ENCODE measurements at places on chromosomes 16 and 17.

- no peak for DNase-seq
Measured at GRCh38 chr16:78324649-78325285, 225.3 kb downstream of the WWOX start.

DNA sequence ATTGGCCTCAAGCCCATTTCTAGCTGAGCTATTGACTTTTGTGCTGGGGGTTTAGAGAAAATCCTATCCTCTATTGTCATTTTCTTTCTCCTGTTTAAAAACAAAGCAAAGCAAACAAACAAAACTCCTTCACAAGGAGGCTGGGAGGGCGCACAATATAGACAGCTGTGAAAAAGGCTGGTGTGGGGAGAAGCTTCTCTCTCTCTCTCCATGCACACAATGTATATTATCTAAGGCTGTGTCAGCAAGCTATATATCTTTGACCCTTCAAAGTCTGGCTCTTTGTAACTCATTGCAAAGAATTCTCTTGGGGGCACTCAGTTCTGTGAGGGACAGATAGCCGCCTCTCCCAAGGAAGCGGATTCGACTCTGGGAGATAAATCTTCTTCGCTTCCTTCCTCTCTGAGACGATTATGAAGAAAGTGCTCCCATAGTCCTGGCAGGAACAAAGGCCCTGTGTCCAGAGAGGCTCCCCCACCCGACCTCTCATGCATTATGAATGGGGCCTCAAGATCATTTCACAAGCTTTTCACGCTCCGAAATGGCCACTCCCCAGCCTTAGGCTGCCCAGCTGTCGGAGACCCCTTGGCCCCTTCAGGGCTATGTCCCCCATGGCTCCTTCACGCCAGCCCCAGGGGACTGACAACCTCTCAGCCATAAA is 33.2 kb upstream of the MEAK7 start:
- no peak for DNase-seq

GRCh38 chr16:15691046-15691445 is 41.0 kb downstream of the NDE1 start:
- DNase-seq, result no peak

DNA sequence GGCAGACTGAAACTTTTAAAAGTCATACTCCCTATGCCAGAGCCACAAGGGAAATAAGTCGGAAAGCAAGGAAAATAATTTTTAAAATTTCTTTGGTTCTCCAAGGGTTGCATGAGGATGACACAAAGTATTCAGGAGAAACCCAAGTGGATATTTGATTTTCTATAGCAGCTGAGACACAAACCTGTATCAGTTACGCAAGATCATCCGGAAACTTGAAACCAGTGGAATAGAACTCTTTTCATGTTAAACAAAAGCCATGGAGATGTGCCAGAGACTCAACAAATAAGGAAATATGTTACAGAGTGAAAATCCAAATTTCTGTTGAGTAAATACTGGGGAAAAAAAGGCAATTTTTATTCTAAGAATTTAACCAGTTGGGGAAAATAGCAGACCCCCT is 294.7 kb downstream of the KIF2B start:
- no peak for DNase-seq

DNA sequence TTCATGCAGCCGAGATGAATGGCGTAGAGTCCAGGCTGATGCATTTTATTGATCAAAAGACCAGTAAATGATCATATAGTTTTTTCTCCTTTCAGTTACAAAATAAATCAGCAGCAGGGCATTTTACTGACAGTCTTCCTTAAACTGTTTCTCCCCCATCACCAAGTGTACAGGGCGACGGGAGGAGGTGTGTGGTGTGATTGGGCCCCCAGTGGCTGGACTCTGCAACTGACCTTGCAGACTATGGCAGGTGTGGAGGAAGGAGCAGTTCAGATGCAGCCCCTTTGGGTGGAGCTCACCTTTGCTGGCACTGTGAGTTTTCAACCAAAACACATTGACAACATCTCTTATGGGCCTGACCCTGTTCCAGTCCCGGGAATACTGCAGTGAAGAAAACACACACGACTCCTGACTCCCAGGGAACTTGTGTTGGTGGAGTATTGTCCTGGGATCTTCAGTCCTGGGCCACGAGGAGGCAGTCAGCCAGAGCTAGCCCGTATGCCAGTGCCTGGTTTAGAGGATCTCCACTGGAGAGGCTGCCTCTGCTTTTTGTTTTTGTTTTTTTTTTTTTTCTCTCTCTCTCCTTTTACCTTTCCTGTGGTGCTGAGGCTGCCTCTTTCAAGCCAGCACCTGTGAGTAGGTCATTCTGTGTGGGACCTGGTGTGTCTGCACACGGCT is 29.8 kb downstream of the KIAA0513 start:
- no peak for DNase-seq
